ENCODE measurements at places on chromosomes 12 and 14.

DNA sequence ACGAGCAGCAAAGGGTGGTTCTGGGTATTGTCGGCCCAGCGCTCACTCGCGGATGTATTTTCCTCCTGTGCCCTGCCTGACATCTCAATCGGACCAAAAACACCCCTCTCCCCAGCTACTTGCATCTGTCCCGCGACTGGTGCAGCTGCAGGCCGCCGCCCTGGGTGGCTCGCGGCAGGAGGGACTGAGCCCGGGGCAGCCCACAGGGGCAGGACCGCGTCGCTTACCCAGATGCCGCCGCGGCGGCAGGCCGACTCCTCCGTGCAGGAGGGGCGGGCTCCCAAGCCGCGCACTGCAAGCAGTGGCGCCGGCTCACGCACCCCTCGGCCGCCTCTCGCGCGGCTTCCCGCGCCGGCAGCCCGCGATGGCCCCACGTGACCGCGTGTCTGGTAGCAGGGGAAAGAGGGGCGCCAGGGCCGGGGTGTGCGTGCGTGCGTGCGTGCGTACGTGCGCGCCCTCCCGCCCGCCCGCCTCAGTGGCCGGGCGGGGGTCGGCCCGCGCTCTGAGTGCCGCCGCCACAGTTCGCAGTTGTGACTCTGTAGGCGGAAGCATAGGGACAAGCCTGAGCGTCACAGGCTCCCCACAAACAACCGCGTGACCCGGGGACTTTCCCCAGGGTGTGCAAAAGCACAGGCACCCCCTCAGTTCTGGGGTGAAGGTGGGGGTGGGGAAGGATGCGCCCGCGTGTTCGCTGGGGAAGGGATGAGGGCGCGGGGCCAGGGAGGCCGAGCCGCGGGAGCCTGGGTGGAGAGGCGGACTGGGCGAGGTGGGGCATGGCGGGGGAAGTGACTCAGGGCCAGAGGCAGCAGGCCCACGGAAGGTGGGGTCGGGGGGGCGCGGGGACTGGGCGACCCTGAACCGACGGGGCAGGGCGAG, at the start of gene ZBTB25:
Gene ZBTB25, minus strand, starts transcription at position 405 of the 876 bp plus-strand sequence. CDS start 13,305 bp downstream, outside the sequence.
- DNase-seq, result peak; percentile 98

DNA sequence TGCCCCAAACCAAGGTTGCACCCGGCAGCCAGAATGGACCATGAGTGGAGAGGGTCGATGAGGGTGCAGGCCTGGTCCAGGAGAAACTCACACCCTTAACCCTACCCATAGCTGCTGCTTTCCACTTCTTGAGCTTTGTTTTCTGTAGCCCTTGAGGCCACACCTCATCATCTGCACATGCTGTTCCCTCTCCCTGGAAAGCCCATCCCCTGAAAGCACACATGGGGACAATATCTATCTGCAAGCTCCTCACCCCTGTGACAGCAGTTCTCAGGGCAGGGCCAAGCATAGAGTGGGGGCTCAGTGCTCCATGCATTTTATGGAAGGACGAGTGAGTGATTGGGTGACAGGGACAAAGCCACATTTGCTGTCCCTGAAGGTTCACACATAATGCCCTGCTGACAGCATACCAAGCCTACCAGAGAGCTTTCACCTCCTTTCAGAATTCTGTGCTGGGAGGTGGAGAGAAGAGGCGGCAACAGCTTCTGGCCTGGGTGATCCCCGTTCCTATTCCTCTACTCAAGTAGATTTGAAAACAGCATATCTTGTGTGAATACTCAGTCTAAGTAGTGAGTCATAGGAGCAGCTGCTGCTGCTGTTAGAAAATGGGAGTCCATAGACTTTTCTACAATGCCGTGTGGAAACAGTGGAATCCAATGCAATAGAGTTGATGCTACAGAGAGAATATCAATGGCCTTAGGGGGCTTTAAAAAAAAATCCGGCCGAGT, 44.6 kb downstream of the SRGAP1 start:
- DNase-seq, result no peak

DNA sequence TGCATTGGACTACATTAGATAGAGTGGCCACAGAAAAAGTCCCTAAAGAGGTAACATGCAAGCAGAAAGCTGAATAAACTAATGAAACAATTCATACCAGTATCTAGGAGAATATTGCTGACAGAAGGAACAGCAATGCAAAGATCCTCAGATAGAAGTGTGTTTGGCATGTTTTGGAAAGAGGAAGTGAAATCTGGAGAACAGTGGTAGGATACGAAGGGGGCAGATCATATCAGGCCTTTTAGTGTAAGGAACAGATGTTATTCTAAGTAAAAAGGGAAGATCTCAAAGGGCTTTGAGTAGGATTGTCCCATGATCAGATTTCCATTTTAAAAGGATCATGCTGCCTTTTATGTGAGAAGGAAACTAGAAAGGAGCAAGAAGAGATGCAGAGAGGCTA, 342.9 kb downstream of the PAWR start:
- no peak for DNase-seq

DNA sequence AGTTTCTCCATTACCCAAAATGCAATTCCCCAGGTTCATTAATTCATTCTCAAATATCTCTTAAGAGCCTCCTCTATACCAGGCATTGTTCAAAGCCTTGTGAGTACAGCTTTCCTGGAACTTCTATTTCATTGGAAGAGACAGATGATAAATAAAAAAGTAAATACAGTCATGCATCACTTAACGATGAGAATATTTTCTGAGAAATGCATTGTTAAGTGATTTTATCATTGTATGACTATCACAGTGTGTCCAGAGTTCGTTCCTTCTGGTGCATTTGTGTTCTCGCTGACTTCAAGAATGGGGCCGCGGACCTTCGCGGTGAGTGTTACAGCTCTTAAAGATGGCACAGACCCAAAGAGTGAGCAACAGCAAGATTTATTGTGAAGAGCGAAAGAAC, 66.0 kb downstream of the ANO4 start:
- no peak for DNase-seq

DNA sequence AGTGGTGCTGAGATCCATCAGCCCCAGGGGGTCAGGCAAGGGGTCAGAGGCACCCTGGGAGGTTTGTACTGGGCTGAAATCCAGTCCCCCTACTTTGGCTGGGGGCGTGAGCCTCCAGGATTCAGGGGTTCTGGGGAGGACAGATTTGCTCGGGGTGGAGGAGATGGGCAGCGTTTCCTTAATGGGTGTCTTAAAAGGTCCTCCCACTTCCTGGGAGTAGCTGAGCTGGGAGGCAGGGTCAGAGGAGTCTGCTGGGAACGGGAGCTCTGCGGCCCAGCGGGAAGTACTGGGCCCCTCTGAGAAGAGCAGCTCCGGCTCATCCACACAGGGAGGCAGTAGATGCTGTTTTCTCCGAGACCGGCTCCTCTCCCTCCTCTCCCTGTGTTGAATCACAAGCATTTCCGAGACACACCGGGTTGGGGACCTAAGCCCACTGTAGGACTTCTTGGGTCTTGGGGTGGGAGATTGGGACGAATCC, 2.1 kb upstream of the TEX52 start:
- no peak for DNase-seq

GRCh38 chr14:89912667-89913211, 41.8 kb downstream of the EFCAB11 start:
- no peak for DNase-seq

- no peak for DNase-seq
Measured at GRCh38 chr14:54300881-54301280, 95.9 kb upstream of the CDKN3 start.

DNA sequence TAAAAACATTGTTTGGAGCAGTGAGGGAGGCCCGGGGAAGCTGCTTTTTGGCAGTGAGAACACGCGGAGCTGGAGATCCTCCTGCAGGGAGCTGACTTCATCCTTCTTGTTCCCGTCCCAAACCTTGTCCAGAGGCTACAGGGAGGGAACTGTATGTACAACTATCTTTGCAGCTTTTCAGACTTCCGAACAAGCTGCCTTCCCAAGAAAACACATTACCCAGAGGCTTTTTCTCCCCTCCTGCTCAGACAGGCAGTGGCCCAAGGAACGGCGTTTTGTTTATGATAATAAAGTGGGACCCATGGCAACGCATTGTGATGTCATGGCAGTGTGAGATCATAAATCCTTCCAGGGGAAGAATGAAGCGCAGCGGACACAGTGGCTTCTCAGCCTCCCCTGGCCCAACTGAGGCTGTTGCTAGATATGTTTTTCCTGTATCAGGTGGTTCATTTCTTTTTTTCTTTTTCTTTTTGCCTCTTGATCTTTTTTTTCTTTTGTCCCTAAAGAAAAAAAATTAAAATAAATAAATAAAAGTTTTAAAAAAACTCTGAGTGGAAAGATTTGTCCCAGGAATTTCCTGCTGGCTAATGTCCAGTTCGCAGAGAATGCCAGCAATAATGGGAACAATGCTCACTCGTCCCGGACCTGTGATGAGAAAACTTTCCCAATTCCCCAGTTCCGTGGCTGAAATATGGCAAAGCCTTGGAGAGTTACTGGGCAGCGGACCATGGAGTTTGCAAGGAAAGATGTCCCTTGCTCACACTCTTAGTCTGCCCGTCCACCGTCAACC, 103.4 kb upstream of the MAP1LC3B2 start:
- no peak for DNase-seq

GRCh38 chr14:100067481-100067880, 2.3 kb downstream of the EVL start:
- DNase-seq, result peak; percentile 51

DNA sequence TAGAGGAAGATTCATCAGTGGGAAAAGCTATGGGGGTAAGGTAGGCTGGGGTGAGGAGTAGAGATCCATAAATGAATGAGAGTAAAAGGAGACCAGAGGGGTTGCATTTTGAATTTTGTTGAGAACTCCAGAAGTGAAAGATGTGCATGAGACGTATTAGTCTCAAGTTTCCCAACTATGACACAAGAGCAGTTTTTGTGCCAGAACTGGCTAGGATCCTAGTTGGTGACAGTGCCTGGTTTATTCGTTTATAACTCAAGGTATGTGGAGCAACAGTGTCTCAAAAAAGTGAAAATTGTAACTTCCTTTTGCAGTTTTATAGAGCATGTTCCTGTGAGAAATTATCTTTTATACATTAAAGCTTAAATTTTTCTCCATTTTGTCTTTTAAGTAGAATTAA, 377.0 kb downstream of the NPAS3 start:
- DNase-seq, result no peak

DNA sequence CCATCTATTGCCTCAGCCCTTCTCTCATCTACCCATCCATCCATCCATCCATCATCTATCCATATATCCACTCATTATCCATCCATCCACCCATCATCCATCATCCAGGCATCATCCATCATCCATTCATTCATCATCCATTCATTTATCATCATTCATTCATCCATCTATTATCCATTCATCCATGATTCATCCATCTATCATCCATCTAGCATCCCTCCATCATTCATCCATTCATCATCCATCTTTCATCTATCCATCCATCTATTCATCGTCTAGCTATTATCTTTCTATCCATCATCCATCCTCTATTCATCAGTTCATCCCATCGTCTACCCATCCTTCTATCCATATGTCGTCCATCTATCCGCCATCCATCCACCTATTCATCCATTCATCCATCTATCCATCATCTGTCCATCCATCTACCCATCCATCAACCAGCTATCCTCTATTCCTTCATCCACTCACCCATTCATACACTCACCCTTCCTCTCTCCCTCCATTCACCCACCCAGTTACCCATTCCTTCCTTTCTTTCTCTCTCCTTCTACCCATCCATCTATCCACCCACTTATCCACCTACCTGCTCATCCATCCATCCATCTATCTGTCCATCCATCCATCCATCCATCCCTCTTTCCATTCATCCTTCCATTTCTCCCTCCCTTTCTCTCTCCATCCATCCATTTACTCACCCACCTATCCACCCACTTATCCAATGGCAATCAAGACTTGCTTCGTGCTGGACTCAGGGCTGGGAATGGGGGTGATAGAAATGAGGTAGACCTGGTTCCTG, 59.3 kb downstream of the KIF26A start:
- DNase-seq, result no peak

DNA sequence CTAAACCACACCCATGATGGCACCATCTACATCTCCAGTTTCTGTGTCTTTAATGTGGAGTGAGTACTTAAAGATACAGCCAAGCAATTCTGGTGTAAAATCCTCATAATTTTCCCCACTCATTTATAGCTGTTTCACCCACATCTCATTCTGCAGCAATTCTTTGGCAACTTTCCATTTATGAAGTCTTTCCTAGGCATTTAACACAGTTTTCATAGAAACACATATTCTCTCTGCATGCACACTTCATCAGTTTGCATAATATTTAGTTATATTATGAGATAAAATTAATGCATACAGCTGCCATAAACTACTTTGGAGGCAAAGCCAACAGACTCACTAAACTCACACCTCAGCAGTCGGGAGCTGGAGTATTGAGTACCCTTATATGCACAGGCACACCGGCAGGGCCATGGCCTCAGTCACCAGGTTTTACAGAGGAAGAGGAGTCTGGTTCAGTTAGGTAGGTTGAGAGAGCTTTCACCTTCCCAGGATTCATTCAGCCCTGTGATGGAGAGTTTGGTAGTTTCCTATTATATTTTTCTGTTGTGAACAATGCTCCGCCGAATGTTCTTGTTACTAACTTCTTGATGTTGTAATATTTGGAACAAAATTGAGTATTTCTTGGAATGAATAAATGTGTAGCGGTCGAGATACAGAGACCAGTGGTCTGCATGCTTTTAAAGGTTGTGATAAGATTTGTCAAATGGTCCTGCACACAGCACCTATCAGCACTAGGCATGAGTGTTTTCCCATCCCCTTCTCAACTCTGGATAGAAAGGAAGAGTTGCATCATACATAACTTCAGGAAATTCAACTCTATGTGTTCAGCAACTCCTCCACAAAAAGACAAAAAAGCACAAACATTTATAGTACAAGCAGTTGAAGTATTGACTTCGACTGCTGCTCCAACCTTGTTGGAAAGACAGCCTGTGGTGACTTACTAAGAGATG, 123.5 kb downstream of the TTC8 start:
- DNase-seq, result no peak

- DNase-seq, result no peak
Measured at GRCh38 chr12:78787576-78787975, 77.0 kb upstream of the SYT1 start.

DNA sequence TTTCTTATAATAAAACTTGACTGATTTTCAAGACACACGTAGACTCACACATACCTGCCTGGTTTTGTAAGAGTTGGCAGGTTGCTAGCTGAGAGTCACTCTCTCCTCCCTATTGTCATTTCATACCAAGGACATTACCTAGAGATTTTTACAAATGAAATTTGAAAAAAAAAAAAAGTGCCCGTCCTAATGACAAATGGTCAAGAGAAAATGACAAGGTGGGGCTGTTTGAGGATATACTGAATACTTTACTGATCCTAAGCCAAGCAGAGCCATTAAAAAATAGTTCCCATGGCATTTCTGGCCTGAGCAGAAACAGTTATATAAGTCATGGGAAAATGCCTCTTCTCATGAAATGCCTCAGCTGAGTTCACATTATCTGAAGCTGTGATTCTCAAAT, 150.2 kb downstream of the DYRK2 start:
- DNase-seq, result no peak

- DNase-seq, result no peak
Measured at GRCh38 chr12:72734581-72734980, 462.4 kb downstream of the TRHDE start.

- no peak for DNase-seq
Measured at GRCh38 chr12:54004841-54005530, 3.8 kb upstream of the HOXC8 start.

Measured in activated naive CD4-positive, alpha-beta T cell treated with anti-CD3 and anti-CD28 coated beads, Interleukin-2, amount 10 ng/mL, durations not matched to agents 7 days and 5 days (primary cell).